ENCODE measurements at places on chromosomes 11 and 22. TPM values are rescaled to one million over a fixed set of nuclear protein-coding genes. Genes with fewer than 3 reads are reported as not detected.
A peak's percentile ranks its signal among the peaks of the same experiment; 100 is the strongest.

Gene OR5B21
- total RNA-seq: not detected

GRCh38 chr11:17743808-17744119 is 9.2 kb downstream of the KCNC1 start:
- no peaks in the 10 kb centered on the region for H3K36me3 ChIP-seq
- no peak overlapping the region for H3K4me3 ChIP-seq
- H3K4me1 ChIP-seq: no peaks in the 10 kb centered on the region
- H3K27ac ChIP-seq: no peak overlapping the region

GRCh38 chr11:125675196-125675595 is 5.5 kb downstream of the ACRV1 start:
- H3K27me3 ChIP-seq: no peaks in the 10 kb centered on the region
- H3K4me3 ChIP-seq: no peak overlapping the region

- no peak for DNase-seq
- peaks cover 3% of the 10 kb centered on the region for H3K27me3 ChIP-seq
- no peak overlapping the region for H3K27ac ChIP-seq
- peak overlapping the region; percentile 89 for H3K4me3 ChIP-seq
- peaks cover 34% of the 10 kb centered on the region for H3K4me1 ChIP-seq
- peaks cover 20% of the 10 kb centered on the region for H3K36me3 ChIP-seq
These were observed 806 bp upstream of the SAAL1 start for GRCh38 chr11:18106688-18107087.

DNA sequence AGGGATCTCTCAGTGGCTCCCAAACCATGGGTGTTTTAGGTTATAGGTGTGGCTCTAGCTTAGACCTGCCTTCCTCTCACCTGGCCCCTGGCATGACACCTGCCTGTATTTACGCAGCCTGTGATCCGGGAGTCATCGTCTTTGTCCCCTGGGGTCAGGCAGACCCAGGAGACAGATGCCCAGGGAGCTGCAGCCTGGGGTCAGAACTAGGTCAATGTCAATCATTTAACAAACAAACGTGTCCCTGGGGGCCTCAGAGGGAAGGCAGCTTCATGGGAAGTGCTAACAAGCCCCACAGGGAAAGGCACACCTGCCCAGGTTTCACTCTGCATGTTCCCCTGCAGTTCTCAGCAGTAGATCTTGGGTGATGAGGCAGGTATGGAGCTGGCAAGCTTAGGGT is 12.0 kb downstream of the BACE1-AS start:
- H3K4me1 ChIP-seq: no peaks in the 10 kb centered on the region
- H3K4me3 ChIP-seq: no peak overlapping the region
- no peaks in the 10 kb centered on the region for H3K36me3 ChIP-seq
- DNase-seq: no peak
- H3K27me3 ChIP-seq: no peaks in the 10 kb centered on the region

Gene CSTF3
- total RNA-seq: 40.6 TPM

Gene EIF3L
- total RNA-seq: 694 TPM

DNA sequence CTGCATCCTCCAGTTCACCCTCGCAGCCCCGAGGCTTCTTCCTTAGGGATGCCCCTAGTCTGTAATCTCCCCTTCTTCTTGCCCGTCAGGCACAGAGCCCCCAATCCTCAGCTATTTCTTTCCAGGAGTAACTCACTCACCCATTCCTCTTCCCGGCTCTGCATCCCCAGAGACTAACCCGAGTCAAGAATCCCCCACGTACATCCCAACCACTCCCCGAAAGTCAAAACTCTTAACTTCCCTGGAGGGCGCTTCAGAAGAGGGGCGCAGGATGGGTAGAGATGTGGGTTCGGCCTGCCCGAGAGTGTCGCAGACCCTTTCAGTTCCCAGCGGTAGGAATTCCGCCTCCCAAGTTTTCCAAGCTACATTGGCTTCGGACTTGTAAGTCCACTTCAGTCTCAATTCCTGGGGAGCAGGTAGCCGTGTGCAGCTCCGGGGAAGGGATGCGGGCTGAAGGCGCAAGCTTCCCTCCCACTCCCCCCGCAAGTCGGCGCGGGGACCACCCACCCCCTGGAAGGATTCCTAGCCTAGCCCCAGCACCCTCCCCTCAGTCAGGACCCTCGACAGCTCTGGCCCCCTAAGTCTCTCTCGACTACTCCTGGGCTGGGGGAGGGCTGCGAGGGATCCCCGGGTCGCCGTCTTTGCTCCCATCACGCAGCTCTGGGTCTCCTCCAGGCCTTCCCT is 871 bp downstream of the BDNF start:
- peak overlapping the region; percentile 31 for H3K4me3 ChIP-seq
- no peak overlapping the region for H3K27ac ChIP-seq
- H3K36me3 ChIP-seq: no peaks in the 10 kb centered on the region

GRCh38 chr11:79794484-79795393 is 353.9 kb upstream of the TENM4 start:
- H3K4me3 ChIP-seq: no peak overlapping the region
- no peaks in the 10 kb centered on the region for H3K36me3 ChIP-seq
- no peak for DNase-seq
- no peak overlapping the region for H3K27ac ChIP-seq

- no peaks in the 10 kb centered on the region for H3K36me3 ChIP-seq
- no peak for DNase-seq
- H3K4me3 ChIP-seq: no peak overlapping the region
- H3K4me1 ChIP-seq: no peaks in the 10 kb centered on the region
- no peak overlapping the region for H3K27ac ChIP-seq
These were observed 167.0 kb upstream of the NECTIN1 start for GRCh38 chr11:119895981-119896380.

DNA sequence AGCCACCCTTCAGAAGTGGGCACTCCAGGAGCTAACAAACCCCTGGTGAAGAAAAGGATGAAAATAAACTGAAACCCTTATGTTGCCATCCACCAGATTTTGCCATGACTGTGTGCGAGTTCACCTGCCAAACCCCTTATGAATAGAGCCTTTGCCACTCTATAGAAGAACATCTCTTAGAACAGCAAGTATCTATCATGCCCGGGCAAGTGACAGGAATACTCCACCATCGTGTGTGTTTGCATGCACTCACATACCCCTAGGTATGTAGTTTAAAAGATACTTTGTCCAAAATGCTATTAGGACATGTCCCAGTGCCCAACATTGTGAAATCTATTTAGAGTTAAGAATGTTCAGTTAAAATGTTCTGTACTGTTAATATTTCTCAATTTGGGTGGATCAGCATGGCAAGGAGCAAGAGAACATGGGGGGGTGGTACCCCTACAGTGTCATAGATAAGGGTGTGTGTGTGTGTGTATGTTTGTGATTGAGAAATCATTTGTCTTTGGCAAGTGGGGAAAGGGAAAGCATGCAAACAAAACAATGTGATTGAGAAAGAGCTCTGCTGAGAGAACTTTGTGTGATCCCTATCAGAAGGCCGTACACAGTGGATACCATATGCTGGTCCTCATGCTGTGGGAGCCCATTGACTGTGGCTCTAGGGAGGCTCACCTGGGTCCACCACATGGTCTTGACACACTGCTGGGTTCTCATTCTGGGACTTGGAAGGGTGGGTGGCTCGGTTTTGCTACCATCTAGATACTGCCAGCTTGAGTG is 94.9 kb downstream of the ZBTB16 start:
- no peak for DNase-seq
- H3K27ac ChIP-seq: no peak overlapping the region
- H3K36me3 ChIP-seq: no peaks in the 10 kb centered on the region
- H3K4me3 ChIP-seq: no peak overlapping the region
- no peaks in the 10 kb centered on the region for H3K27me3 ChIP-seq

All from activated CD8-positive, alpha-beta T cell treated with anti-CD3 and anti-CD28 coated beads for 36 hours (primary cell).